Kidney (tissue), 22 donors: ENCODE measurements at places on chromosomes 11 and 22. TPM values are rescaled to one million over a fixed set of nuclear protein-coding genes. Genes with fewer than 3 reads are reported as not detected.
A peak's percentile ranks its signal among the peaks of the same experiment; 100 is the strongest.

DNA sequence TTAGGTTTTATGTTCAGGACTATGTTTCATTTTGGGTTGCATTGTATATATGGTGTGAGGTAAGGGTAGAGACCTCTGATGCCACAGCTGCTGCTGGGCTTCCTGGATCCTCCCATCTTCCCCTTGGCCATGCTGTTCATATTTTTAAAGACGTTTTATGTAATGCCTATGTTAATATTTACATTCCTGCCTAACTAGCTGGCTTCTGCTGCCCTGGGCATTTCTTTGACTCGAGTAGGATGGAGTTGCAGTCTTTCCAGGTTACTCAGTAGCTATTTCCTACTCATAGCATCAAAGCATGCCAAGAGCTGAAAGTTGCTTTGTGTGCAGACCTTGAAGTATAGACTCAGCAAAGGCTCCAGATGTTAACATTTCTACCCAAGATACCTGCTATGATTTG lies 220.5 kb upstream of the CADM1 start:
- no peak for DNase-seq

CELF1 gene
- 30.8 TPM for polyA plus RNA-seq

ACTN3 gene
- not detected for polyA plus RNA-seq

P2RX6 gene
- 1.6 TPM for polyA plus RNA-seq

MAPK1 gene
- polyA plus RNA-seq, result 21.3 TPM

OR5P2 gene
- polyA plus RNA-seq, result not detected

DNA sequence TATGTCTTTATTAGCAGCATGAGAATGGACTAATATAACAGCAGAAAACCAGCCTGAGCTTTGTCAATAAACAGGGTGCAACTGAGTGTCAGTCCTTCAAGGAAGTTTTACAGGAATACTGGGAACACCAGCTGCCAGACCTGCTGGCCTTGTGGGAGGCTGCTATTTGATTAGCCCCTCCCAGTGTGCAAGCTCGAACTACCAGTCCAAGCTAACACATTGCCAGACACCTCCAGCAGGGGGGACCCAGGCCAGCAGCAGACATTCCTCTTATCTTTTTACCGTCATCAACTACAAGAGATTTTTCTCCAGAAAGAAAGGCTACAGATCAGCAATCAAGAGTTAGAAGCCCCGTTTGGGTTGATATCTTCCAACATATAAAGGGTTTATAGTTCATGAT lies 942.8 kb upstream of the TENM4 start:
- DNase-seq, result no peak

DNA sequence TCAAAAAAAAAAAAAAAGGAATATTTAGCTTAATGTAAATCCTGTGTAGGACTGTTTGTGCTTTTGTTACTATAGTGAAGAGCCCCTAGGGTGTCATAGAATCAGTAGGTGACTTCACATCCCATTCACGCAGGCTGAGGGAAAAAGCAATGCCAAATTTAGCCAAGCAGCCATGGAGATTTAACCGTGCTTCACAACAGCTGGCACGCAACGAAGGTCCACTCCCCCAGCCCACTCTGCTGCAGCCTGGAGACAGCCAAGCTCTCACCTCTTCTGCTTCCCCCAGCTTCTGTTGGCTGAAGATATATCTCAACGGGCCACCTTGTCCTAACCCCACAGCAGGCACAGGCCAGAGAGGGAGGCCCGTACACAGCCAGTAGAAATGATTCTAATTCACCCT lies 78.8 kb upstream of the BID start:
- DNase-seq, result no peak

DNA sequence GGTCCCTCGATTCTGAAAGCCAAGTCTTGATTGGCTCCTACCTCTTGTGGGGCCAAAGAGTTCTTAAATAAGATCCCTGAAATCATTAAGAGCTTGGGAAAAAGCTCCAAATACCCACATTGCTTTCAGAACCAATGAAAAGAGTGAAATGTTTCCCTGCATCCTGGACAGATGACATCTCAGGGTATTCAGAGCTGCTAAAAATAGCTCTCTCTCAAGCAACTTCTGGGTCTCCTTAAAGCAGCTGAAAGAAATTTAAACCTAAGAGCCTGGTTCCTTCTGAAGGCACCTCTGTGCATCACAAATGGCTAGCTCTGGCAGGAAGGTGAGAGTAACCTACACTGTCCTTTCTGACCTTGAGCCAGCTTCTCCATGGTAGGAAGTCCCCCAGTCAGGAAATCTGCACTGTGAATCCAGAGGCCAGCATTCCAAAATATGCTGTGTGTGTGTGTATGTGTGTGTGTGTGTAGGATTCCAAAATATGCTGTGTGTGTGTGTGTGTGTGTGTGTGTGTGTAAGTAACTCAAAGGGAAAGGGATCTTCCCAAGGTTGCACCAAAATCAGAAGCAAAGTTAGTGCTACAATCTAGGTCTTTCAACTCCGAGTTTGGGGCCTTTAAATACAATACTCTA lies 50.1 kb downstream of the RELT start:
- DNase-seq, result no peak

- DNase-seq, result no peak
Measured at GRCh38 chr11:130873761-130874160, 42.5 kb downstream of the SNX19 start.

FIBIN gene
- polyA plus RNA-seq, result 14.5 TPM

WNT7B gene
- polyA plus RNA-seq, result 2.4 TPM

DNA sequence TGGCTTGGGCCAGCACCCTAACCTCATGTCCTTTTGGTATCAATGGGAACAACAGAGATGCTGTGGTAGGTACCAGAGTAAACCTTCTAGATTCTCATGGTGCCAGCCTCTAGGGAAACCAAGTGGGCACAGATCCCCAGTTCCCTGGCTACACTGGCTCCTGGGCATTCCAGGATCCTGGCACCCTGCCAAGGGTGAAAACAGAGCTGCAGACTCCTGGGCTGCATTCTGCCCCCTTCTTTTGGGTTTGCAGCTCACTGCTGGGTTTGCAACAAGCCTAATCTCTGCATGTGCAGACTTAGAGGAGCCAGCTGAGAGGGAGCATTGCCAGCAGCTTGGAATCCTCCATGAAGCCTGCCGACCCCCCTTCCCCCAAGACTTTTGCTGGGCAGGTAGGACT lies 30.6 kb downstream of the PRDM11 start:
- no peak for DNase-seq

- no peak for DNase-seq
Measured at GRCh38 chr22:47698906-47699305, 936.5 kb downstream of the TBC1D22A start.

SMTNL1 gene
- not detected for polyA plus RNA-seq

GRCh38 chr11:4184163-4184916 lies 89.7 kb downstream of the RRM1 start:
- DNase-seq, result no peak

GRCh38 chr22:49866646-49867045 lies 13.0 kb downstream of the ZBED4 start:
- DNase-seq, result no peak

DNA sequence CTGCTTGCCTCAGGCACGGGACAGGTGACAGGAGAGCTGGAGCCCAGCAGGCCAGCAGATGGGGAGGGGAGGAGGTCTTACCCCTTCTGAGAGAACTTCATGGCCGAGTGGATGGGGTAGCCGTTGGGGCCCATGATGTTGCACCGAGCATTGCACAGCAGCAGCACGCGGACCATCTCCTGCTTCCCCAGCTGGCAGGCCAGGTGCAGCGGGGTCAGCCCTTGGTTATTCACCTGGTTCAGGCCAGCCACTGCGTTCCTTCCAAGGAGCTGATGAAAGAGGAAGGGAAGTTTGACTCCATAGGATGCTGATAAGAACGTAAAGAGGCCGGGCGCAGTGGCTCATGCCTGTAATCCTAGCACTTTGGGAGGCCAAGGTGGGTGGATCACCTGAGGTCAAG lies 29.4 kb upstream of the BAIAP2L2 start:
- no peak for DNase-seq

POU2AF2 gene
- not detected for polyA plus RNA-seq

DNA sequence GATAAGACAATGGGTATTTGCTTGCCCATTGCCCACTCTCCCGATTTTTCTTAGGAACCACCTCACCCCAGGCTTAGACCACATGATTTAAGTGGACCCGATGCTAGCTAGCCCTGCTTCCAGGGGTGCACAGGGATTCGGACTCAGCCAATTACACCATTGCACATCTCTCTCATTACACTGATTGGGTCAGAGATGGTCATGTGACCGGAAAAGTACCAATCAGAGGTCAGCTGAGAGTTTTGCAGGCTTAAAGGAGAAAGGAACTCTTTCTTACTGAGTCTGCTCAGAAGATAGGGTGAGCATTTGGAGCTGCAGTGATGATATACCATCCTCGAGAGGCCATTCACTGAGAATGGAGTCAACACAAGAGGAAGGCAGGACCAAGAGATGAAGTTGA lies 12.2 kb upstream of the ANKK1 start:
- no peak for DNase-seq

DNA sequence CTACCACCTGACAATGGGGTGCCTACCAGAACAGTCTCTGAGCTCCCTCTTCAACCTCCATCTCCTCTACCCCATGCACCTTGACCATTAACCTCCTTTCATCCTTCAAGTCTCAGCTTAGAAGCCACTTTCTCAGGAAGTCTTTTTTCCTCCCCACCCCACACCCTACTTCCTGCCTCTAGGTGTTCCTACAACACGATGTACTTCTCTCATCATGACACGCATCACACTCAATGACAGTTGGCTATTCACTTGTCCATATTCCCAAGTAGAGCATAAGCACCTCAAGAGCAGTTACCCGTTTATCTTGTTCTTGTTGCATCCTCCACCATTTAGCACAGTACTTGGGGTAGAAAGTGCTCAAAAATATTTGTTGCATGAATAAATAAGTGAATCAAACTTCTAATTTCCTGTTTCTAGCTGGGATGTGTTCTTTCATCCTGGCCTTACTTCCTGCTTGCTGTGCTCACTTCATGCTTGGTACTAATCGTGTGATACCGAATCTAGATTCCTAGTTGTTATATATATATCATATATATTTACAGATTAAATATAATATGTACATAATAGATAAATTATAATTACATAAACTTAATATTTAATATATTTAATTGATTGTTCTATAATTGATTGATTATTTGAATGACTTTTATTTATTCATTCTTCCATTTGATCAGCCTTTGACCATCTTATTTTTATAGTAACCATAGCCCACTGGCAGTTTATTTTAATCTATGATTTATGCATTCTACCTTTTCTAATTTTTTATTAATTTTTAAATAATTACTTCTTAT lies 177.5 kb upstream of the TMEM45B start:
- DNase-seq, result no peak

LDHAL6A gene
- 0.47 TPM for polyA plus RNA-seq

NAALADL1 gene
- polyA plus RNA-seq, result 17.1 TPM

DNA sequence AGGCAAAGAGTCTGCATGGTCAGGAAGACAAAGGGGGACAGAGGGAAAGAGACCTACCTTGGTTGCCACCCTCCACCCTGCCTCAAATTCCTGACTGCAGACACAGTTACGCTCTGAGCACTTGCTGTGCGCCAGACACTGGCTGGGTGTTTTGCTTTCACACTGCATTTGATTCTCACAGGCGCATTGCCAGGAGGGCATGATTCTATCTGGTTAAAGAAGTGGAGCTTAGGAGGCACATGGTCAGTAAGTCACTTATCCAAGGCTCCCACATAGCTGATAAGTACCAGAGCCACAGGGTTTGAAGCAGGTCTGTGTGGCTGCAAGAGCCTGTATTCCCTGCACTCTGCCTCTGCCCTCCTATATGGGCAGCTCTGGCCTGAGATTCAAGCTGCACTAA lies 103.9 kb downstream of the TIMP3 start:
- DNase-seq, result no peak

RFPL1 gene
- polyA plus RNA-seq, result not detected

FBLN1 gene
- polyA plus RNA-seq, result 23.3 TPM

KCNK4 gene
- not detected for polyA plus RNA-seq

SERHL2 gene
- polyA plus RNA-seq, result 4.9 TPM

- DNase-seq, result no peak
Measured at GRCh38 chr11:6303661-6304060, 16.6 kb downstream of the CAVIN3 start.

GRCh38 chr22:38956551-38956950 lies 858 bp upstream of the APOBEC3A start:
- DNase-seq, result peak; percentile 64

GRCh38 chr11:122979815-122980595 lies 1.6 kb downstream of the BSX start:
- DNase-seq, result no peak

GRCh38 chr22:37578002-37578401 lies 1.9 kb downstream of the LGALS2 start:
- no peak for DNase-seq

GRCh38 chr11:64298966-64299846 lies 952 bp upstream of the CATSPERZ start:
- DNase-seq, result peak; percentile 60

- DNase-seq, result peak; percentile 37
Measured at GRCh38 chr11:116879800-116880625, 42.6 kb upstream of the APOA1 start.

CASP4 gene
- polyA plus RNA-seq, result 40.6 TPM

- DNase-seq, result no peak
Measured at GRCh38 chr22:25942856-25943411, 200.9 kb downstream of the MYO18B start.

DNA sequence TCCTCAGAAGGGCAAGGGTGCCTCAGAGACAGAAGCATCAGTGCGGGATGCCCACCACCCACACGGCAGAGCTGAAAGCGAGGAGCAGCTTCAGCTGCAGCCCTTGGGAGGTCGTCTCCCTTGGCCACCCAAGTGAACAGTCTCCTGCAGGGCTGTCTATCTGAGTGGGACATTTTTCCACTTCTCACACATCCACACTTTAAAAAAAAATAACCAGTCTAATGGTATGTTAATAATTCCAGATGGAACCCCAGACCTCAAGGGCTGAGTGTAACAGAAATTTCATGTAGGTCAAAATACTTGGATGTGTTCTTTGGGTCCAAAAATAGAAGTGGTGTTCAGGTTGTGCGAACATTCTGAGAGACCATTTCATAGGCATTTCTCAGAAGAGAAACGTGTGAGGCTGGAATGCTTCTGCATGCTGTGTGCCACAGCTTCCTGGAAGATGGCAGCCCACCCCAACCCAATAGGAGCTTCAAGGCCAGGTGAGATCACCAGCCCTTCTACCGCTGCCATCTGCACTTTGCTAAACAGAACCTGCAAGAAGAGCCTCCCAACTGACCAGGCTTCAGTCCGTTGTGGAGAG lies 623.2 kb downstream of the OPCML start:
- no peak for DNase-seq

GRCh38 chr11:12968826-12969225 lies 40.3 kb upstream of the RASSF10 start:
- DNase-seq, result peak; percentile 88

DNA sequence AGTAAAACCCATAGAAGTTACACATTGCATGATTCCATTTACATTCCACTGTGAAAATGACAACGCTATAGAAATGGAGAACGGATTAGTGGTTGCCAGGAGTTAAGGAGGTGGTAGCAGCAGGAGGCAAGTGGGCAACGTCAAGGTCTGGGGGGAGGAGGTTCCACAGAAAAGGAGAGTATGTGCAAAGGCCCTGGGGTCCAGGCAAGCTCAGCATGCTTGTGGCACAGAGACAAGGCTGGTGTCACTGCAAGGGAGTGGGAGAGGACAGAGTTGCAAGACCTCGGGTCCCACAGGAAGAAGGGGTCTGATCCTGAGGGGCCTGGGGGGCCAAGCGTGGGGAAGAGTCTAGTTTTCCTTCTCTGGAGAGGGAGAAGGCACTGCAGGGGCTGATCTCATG lies 240.8 kb downstream of the MN1 start:
- no peak for DNase-seq

GRCh38 chr11:14417617-14418374 lies 58.8 kb upstream of the RRAS2 start:
- no peak for DNase-seq
